Stimulated activated CD8-positive, alpha-beta memory T cell treated with anti-CD3 and anti-CD28 coated beads, Interleukin-4, amount 100 ng/mL, for 24 hours (primary cell): ENCODE measurements at places on chromosomes 4 and X.

GRCh38 chrX:356385-357034 is 30.2 kb downstream of the PPP2R3B start:
- DNase-seq, result no peak

GRCh38 chr4:138204507-138204906 is 37.6 kb downstream of the SLC7A11 start:
- DNase-seq, result no peak

GRCh38 chrX:9665113-9665512 is 100.5 kb downstream of the GPR143 start:
- DNase-seq, result no peak

DNA sequence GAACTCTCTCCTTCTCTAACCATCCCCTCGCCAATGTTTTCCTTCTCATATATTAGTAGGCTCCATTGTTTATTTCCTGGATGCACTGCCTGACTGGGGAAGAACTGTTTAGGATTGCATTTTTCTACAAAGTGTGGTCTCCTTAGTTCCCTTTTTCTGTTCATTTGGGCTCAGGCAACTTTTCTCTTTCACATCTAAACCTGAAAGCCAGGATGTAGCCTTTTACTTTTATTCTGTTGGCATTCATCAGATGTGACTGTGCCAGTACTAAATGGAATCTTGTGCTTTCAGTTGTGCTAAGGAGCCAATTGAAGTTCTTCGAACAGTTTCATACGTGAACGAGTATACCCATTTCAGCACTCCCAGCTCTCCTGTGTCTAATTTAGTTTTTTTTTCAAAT is 59.8 kb downstream of the DDIT4L start:
- no peak for DNase-seq

GRCh38 chrX:107537815-107538214 is 88.4 kb downstream of the FRMPD3 start:
- DNase-seq, result no peak

- no peak for DNase-seq
Measured at GRCh38 chr4:147987252-147987651, 255.4 kb downstream of the ARHGAP10 start.

DNA sequence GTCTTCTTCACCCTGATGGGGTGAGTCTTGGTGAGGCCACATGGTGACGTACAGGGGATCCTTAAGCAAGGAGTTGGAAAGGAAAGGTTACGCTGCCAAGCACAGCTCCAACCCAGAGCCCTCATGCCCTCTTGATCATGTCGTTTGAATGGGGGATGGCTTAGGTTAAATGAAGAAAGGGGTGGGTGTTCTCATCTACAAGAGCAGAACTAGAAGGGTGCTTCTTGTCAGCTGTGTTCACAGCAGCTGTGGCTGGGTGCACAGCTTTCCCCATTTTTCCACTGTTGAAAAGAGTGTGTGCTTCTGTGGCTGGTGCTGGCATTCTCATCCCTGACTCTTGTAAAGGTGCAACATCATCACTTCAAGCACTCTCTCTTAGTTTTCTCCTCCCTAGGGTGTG is 15.5 kb upstream of the SCRG1 start:
- DNase-seq, result no peak

GRCh38 chr4:34105311-34105710 is 2139.0 kb downstream of the ARAP2 start:
- DNase-seq, result no peak

- no peak for DNase-seq
Measured at GRCh38 chr4:16665942-16666551, 232.4 kb downstream of the LDB2 start.

DNA sequence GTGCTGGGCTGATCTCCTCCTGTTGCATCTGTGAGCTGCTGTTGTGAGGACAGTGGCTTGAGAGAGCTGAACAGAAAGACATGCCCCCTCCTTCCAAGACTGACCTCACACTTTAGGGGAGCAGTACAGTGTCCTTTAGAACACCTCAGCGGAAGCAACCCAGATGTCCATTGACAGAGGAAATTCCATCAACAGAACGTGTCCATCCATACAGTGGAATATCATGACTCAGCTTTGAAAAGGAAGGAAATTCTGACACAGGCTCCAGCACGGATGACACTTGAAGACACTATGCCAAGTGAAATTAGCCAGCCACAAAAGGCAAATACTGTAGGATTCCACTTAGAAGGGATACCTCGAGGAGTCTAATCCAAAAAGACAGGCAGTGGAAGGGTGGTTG is 103.5 kb downstream of the GPR143 start:
- DNase-seq, result no peak

DNA sequence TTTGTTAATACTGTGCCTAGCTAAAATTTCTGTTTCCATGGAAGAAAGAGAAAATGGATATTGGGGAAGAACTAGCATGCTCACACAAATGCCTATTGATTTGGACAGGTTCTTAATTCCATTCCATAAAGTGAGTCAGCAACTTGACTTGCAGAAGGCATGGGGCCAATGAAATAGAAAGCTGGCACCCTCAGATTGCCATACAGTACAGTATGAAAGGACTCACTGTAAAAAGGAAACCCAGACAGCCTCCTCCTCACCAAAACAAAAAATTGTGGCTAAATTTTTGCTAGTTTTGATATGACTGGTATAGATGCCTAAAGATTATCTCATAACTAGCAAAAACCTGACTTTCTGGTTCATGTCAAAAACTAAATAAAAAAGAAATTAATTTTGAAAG is 11.2 kb upstream of the TAB3 start:
- DNase-seq, result no peak

GRCh38 chr4:142331646-142332045 is 514.5 kb downstream of the INPP4B start:
- DNase-seq, result no peak

GRCh38 chr4:30717208-30718020 is 2.8 kb upstream of the PCDH7 start:
- no peak for DNase-seq

DNA sequence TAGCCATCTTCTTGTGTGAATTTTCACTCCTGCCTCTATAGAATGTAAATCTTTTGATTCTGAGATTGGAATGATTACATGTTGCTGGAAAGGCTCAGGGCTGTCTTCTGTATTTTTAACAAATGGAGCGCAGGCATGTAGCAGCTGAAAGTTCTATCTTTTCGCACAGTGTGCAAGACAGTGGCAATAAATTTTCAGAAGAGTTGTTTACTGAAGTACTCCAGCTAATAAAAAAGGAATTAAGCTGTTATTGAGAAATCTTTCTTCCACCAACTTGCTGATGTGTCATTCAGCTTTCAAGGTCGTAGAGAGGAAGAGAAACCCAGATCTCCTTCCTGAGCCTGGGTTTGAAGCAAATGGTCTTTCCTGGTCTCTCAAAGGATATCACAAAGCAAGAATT is 122.0 kb upstream of the PUDP start:
- DNase-seq, result no peak
